SK-N-MC (cell line): ENCODE measurements at places on chromosomes 13 and 19.

GRCh38 chr19:21677696-21678418 is 89.5 kb downstream of the ZNF100 start:
- DNase-seq: no peak

- DNase-seq: no peak
These were observed 22.6 kb downstream of the MCF2L start for GRCh38 chr13:112991609-112992008.

- no peak for DNase-seq
These were observed 1.3 kb upstream of the GRK1 start for GRCh38 chr13:113665597-113666328.

DNA sequence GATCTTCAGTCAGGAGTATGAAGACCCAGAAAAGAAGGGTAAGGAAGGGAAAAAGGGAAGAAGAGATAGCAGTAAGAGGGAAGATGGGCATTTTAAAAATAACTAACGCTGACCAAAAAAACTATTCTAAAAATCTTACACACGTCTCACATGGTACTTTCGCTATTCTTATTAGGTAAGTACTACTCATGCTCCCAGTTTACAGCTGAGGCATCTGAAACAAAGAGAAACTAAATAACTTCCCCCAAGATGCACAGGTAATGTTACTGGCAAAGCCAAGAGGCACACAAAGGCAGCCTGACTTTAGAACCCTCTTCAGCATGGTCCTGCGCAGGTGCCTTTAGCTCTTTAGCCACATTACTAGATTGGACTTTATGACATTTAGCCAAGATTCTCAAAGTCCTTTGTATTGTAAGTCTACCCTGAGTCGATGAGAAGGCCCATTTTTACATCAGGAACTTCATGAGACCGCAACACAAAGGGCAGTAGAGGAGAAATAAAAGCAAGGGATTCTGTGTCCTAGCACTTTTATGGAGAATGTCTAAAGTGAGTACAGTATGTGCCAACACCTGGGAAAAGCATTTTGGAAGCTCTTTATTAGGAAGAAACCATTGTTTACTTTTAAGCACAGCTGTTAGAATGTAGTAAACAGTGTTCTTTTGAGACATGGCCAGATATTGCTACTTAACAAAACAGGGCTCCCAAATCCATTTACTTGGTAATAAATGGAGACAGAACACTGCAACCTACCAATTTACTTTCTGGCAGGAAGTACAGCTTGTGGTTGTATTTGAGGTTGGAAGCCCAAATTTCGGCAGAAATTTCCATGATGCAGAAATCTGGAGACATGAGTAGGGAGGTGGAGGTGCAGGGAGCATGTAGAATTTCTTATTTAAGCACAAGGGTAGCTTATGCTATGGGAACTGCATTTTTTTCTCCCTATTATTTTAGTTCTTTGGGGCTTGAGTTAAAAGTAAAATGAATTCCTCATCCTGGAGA is 250.7 kb downstream of the KCTD12 start:
- DNase-seq: no peak

DNA sequence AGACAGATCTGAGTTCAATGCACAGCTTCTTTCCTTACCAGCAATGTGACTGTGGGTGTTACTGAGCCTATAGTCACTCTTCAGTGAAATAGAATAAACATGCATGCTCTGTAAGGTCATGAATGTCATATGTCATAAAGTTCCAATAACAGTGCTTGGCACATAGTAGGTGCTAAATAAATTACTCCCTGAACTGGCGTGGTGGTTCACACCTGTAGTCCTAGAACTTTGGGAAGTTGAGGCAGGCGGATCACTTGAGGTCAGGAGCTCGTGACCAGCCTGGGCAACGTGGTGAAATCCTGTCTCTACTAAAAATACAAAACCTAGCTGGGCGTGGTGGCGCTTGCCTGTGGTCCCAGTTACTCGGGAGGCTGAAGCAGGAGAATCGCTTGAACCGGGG is 13.2 kb downstream of the WBP4 start:
- no peak for DNase-seq

DNA sequence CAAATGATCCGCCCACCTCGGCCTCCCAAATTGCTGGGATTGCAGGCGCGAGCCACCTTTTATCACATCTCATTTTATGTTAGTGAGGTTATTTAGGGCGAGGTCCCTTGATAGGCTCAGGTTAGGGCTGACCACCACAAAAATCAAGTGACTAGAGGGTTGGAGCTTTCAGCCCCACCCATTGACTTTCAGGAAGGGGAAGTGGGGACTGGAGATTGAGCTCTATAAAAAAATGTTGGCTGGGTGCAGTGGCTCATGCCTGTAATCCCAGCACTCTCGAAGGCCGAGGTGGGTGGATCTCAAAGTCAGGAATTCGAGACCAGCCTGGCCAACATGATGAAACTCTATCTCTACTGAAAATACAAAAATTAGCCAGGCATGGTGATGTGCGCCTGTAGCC is 20.1 kb downstream of the FPR3 start:
- DNase-seq: no peak

DNA sequence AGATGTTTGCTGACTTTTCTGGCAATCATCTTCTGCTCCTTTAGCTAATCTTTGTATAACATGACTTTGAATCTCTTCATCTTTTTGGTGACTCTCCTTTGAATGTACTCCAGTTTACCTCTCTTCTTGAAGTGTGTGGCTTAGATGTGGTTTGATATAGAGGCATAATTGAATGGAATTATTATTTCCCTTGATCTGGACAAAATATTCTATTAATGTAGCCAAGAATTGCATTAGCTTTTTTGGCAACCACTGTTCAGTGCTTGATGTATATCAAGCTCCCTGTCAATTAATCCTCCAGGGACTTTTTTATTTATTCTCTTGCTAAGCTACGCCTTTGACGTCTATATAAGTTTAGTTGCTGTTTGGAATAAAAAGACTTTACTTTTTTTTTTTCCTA is 490.8 kb downstream of the PCDH20 start:
- no peak for DNase-seq

DNA sequence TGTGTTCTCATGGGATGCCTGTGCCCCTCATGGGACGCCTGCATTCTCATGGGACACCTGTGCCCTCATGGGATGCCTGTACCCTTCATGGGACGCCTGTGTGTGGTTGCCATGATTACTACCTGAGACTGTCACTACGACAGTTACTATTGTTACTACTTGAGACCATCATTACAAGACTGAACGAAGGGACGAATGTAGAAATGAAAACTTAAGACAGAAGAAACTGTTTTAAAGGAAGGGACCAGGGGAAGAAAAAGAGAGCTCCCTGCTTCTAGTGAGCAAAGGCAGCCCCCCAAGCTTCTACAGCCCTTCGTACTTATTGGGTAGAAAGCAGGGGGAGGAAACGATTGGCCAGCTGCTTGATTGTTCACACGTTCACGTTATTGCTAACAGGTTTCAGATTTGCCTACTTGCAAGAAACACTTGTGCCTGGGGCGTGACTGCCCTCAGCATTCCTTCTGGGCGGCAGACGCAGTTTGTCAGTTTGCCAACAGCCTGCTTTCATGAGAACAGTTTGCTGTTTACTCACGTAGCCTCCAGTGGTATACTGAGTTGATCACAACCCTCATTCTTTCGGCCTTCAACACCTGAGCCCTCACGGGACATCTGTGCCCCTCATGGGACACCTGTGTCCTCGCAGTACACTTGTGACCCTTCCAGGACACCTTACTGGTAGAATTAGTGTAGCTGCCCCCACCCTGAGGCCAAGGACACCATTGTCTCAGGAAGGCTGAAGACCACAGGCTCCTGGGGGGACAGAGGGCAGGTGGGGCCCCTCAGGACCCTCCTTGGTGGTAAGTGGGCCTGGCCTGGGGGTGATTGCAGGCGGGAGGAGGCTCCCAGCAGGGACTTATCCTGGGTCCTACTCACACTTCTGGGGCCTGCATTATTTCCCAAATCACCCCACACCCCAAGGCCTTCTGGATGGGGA is 2.5 kb upstream of the S1PR4 start:
- no peak for DNase-seq

DNA sequence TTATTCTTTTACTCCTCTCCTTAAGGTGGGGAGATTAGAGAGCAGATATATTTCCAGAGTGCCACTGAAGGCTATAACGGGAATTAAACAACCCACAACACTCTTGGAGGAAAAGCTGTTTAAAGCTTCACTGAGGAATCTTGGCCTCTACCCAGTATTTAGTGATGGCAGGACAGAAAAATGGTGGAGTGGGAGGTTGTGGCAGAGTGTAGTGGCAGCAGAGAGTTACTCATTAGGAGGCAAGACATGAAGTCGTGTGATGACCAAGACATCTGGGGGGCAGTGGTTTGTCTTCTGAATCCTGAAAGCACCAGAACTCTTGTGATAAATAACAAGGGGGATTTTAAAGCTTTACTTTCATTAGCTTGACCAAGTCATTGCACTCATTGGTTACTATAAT is 563.5 kb upstream of the SLITRK5 start:
- DNase-seq: no peak

GRCh38 chr13:109740121-109740520 is 46.3 kb downstream of the IRS2 start:
- DNase-seq: no peak

DNA sequence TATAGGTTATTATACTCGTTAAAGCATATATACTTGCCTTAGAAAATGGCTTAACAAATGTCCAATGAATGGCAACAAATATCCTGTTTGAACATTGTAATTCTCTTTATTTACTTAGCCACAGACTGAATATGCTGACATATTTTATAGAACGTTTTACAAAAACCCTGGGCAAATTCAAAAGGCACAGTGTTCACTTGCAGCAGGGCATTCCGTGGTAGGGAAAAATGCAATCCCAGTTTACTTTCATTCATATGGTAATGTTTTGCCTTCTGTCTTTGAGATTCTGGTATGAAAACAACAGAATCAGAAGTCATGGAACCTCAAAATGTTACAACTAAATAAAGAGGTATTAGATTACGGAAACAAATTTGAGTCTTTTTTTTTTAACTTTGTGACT is 56.2 kb upstream of the MYCBP2 start:
- DNase-seq: no peak

GRCh38 chr13:37753776-37754175 is 115.8 kb downstream of the TRPC4 start:
- no peak for DNase-seq
